ENCODE measurements at places on chromosomes 3 and 15. TPM values are rescaled to one million over a fixed set of nuclear protein-coding genes. Genes with fewer than 3 reads are reported as not detected.
A peak's percentile ranks its signal among the peaks of the same experiment; 100 is the strongest.

Gene FANCD2OS
- total RNA-seq = not detected

Gene IL17RE
- total RNA-seq = 8.5 TPM

GRCh38 chr3:3509665-3510064 lies 289.6 kb upstream of the LRRN1 start:
- no peak for DNase-seq
- no peak overlapping the region for H3K4me3 ChIP-seq
- H3K27ac ChIP-seq = no peak overlapping the region
- H3K27me3 ChIP-seq = no peaks in the 10 kb centered on the region

Gene ARRDC4
- total RNA-seq = 29.9 TPM

DNA sequence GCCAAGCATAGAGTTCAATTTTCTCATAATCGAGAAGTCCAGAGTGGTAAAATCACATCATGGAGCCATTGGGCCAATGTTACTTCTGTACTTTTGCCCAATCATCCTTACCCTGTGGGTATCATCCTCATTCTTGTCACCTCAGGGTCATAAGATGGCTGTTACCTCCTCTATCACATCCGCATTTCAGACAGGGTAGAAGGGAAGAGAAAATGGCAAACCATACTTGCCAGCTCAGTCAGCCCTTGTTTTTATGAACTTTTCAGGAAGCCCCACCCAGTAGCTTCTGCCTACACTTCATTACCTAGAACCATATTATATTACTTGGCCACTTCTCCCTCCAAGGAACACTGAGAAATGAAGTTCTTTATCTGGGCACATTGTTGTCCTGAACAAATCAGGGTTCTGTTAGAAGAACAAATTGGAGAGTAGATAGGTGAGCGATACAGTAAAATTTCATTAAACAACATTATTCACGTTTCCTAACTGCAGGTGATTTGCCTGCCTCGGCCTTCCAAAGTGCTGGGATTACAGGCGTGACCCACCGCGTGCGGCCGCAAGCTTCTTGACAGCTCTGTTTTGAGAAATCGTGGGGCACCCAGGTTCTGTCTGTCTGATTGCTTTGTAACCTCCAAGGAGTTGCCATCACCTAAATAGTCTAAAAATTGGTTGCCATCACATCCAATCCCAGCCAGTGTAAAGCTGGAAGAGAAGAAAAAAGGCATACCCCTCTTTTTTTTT lies 34.5 kb upstream of the RPN1 start:
- no peaks in the 10 kb centered on the region for H3K4me1 ChIP-seq

GRCh38 chr3:150055332-150055731 lies 84.6 kb upstream of the PFN2 start:
- no peaks in the 10 kb centered on the region for H3K36me3 ChIP-seq
- no peak overlapping the region for H3K4me3 ChIP-seq
- no peak overlapping the region for H3K27ac ChIP-seq
- no peak for DNase-seq

- no peaks in the 10 kb centered on the region for H3K27me3 ChIP-seq
- no peak overlapping the region for H3K27ac ChIP-seq
- no peaks in the 10 kb centered on the region for H3K4me1 ChIP-seq
- no peak overlapping the region for H3K4me3 ChIP-seq
- no peak for DNase-seq
These were observed 594.8 kb downstream of the NTRK3 start for GRCh38 chr15:87661454-87662355.

GRCh38 chr15:62124176-62124972 lies 40.7 kb downstream of the C2CD4B start:
- H3K27ac ChIP-seq = no peak overlapping the region
- no peaks in the 10 kb centered on the region for H3K4me1 ChIP-seq
- no peaks in the 10 kb centered on the region for H3K36me3 ChIP-seq
- no peak overlapping the region for H3K4me3 ChIP-seq

DNA sequence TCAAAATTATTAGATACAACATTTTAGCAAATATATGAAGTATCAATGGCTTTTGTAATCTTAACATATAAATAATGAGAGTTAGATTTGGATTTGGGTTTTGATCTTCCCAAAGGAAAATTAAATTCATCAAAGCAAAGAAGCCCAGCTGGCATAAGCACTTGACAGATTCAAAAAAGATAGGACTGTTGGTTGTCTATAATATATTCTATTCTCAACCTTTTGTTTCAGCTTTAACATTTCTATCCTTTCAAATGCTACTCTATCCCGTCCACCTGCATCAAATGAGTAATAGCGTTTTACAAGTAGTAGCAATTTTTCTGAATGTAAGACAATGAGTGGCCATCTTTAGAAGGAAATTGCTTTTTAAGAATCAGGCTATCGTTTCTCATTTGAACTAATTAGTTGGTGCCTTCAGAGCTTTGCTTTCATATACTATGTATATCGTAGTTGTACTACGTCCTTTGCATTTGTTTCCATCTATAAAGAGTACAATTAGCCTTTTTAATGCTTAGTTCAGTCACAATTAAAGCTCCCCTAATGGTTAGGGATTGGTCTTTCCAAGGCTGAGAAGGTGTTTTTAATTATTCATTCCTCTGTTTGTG lies 278.0 kb downstream of the UBE2E2 start:
- DNase-seq = no peak
- H3K27me3 ChIP-seq = no peaks in the 10 kb centered on the region
- H3K27ac ChIP-seq = no peak overlapping the region
- H3K4me3 ChIP-seq = no peak overlapping the region
- H3K4me1 ChIP-seq = no peaks in the 10 kb centered on the region

Gene REC114
- total RNA-seq = not detected

Gene MME
- total RNA-seq = 2.3 TPM

DNA sequence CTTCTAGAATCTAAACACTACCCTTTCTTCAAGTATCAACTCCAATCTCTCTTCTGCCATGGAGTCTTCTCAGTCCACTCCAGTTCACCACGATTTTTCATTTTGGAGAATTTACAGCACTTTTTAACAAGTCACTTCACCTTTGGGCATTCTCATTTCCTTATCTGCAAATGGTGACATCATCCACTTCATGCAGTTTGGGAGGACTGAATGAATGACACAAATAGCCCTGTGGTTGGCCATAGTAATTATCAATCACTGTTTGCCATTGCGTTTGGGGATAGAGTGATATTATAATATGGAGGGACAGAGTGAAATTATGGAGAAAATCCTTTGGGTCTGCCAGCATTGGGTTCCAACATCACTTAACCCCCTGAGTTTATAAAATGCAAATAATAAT lies 38.0 kb upstream of the TM4SF1 start:
- H3K4me1 ChIP-seq = no peaks in the 10 kb centered on the region
- no peaks in the 10 kb centered on the region for H3K36me3 ChIP-seq
- no peak overlapping the region for H3K4me3 ChIP-seq
- no peaks in the 10 kb centered on the region for H3K27me3 ChIP-seq
- peak overlapping the region; percentile 23 for H3K27ac ChIP-seq
- no peak for DNase-seq

- no peak overlapping the region for H3K27ac ChIP-seq
- no peaks in the 10 kb centered on the region for H3K36me3 ChIP-seq
- no peaks in the 10 kb centered on the region for H3K27me3 ChIP-seq
- H3K4me1 ChIP-seq = no peaks in the 10 kb centered on the region
- H3K4me3 ChIP-seq = no peak overlapping the region
- no peak for DNase-seq
These were observed 137.9 kb upstream of the LIPC start for GRCh38 chr15:58293622-58294550.

GRCh38 chr3:146589899-146590508 lies 15.1 kb downstream of the PLSCR5 start:
- H3K27ac ChIP-seq = no peak overlapping the region
- H3K4me1 ChIP-seq = no peaks in the 10 kb centered on the region
- DNase-seq = no peak
- H3K27me3 ChIP-seq = no peaks in the 10 kb centered on the region
- no peak overlapping the region for H3K4me3 ChIP-seq
